Stimulated activated CD4-positive, alpha-beta T cell treated with anti-CD3 and anti-CD28 coated beads, Interleukin-12 subunit alpha, Interleukin-12 subunit beta, amount 100 ng/mL, for 24 hours (primary cell): ENCODE measurements at places on chromosomes 1 and 21.

DNA sequence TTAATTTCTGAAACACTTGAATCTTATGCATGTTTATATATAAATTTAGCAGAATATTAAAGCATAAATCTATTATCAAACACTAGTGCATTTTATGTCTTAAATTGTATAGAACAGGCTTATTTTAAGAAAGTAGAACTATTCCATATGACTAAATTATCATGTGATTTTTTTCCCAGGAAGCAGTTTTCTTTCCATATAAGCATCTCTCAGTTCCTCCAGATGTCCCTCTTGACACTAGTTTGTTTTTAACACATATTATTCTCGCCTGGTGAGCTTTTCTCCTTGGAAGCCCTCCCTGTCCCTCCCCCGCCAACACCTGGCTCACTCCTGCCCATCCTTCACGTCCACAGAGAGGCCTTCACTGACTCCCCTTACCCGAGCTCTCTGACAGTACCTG lies 48.3 kb upstream of the BCAR3 start:
- DNase-seq: no peak

- DNase-seq: no peak
Measured at GRCh38 chr21:35400233-35400939, 351.3 kb upstream of the RUNX1 start.

DNA sequence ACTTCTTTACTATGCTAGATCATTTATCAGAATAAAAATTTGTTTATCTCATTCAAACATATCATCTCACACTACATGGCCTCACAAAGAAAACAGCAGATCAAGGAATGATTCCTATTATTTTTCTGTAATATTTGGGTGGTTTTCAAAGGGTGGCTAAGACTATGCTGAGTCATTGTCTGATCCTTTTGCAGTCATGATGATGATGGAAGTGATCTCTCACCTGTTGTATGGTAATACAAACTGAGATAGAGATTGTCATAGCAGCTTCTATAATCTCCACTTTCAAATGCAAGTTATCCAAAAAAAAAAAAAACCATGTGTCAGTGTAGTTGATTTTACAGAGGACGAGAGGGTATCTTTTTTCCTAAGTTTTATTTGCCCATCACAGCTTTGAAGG lies 37.2 kb upstream of the GBP5 start:
- no peak for DNase-seq

- DNase-seq: no peak
Measured at GRCh38 chr1:34379911-34380310, 203.2 kb downstream of the C1orf94 start.

DNA sequence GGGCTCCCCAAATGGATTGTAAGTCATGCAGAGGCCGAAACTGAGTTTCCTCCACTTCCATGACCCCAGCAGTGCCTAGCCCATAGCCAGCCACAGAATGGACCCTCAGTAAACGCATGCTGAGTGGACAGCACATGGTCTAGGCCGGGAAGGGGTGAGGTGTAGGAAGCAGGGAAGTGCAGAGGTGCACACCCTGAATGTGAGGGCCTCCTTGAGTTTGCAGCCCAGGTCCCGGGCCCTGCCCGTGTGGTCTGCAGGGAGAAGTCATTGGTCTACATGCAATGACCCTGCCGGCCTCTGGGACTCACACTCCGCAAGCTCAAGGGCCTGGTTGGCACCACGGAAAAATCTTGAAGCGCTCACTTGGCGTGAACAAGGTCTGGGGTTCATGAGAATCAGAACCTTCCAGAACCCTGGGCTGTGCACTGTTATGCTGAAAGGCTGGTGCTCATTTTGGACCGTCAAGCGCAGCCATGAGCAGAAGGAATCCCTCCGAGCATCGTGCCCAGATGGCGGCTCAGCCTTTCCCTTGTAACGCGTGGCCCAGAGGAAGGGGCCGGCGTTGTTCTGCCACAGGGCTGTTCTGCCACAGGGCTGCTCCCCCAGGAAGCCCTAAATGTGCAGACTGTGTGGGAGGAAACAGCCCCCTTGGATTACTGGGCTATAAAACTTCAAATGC lies 66.4 kb downstream of the PSMG1 start:
- no peak for DNase-seq

- no peak for DNase-seq
Measured at GRCh38 chr1:151475175-151475574, 15.9 kb upstream of the POGZ start.

DNA sequence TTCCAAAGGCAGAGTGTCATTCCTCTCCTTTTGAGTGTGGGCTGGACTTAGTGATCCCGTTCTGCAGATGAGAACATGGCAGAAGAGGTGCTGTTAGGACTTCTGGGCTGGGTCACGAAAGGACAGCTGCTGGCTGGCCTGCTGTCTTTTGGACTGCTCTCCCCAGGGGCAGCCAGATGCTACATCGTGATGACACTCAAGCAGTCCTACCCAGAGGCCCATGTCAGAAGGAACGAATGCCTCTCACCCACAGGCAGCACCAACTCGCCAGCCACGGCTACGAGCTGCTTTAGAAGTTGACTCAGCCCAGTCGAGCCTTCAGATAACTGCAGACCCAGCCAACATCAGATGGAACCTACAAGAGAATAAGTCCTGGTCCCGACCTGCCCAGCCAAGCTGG lies 156.5 kb downstream of the KCNJ6 start:
- DNase-seq: no peak
